ENCODE measurements at places on chromosomes 2 and 18. TPM values are rescaled to one million over a fixed set of nuclear protein-coding genes. Genes with fewer than 3 reads are reported as not detected.

DNA sequence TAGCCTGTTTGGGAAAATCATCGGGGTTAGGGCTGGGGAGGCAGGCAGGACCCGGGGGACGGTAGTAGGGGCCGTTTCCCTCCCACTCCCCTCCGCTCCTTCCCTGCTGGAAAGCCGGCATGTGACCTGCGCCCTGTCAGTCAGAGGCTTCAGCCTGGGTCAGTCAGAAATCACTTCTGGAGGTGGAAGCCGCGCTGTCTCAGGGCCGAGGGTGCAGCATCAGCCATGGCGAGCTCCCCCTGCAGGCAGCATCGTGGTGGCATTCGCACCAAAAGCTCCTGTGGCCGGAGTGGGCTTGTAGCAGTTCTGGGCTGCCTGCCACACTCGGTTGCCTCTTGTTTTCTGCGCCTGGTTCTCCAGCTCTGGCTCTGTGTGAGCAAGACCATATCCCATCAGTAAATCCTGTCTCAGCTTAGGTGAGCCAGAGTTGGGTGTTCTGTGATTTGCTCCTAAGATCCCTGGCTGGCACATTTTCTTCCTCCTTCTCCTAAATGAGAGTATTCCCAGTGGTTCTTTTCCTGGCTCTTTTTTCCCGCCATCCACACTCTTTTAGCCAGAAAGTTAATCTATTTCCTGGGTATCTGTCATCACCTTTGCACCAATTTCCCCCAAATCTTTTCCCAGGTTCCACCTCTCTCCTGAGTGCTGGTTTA lies 123.9 kb upstream of the CD302 start:
- DNase-seq: peak; percentile 81

DNA sequence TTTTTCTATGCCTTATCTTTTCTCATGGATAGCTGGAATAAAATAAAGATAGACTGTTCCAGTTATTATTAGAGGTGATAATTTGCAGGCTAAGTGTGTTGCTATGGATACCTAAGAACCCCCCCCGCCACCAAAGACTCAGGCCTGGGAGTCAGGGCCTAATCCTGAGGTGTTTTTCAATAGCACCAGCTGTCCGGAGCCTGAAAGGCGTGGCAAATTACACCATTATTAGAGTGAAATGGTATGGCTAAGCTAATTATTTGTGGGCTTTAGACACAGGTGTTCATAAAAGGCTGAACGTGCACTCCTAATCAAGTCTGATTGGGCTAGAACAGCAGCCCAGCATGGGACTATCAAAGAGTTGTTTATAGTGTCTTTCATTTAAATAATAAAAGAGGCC lies 293.2 kb upstream of the DCC start:
- DNase-seq: no peak

- DNase-seq: no peak
These were observed 52.6 kb upstream of the ATP5MC3 start for GRCh38 chr2:175234153-175234552.

- DNase-seq: no peak
These were observed 89.3 kb downstream of the PDE11A start for GRCh38 chr2:177983183-177983788.

DNA sequence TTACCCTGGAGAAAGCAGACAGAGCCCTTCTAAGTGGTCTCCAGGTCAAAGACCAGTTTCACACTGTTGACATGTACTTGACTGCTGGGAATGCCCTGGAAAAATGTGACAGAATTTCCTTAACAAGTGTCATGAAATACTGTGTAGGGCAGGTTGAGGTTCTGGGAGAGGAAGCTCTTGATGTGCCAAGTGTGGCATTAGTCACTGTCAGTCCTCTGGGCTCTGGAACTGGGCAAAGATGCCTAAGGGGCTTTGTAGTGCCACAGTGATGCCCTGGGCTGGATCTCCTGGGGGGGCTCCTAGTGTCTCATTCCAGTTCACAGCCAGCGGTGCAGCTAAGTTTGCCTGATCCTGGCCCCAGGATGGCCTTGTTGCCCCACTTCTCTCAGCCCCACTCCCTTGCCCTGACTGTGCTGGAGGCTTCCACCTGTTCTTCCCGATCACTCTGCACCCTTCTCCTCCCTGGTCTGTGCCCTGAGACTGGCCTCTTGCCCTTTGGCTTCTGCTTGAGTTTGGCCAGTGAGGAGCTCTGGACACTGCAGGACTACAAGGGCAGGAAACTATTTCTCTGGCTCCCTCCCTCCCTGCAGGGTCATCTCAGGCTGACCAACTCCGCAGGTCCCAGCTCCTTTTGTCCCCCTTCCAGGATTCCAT lies 27.0 kb upstream of the FAM124B start:
- DNase-seq: no peak

DNA sequence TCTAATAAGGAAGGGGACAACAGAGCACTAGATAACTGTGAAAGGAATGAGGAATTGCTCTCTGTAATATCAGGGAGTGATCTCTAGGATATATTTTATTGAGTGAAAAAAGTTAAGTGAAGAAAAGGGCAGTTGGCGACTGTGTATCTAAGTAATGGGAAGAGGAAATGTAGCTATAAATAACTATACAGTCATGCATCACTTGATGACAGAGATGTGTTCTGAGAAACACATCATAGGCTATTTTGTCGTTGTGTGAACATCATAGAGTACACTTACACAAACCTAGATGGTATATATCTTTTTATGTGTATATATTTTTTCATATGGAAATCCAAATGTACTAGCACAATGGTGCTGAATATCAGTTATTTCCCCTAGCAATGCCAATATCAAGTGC lies 329.3 kb downstream of the TXNL1 start:
- no peak for DNase-seq

GRCh38 chr2:62455957-62456692 lies 49.9 kb downstream of the TMEM17 start:
- DNase-seq: no peak

- no peak for DNase-seq
These were observed 678.8 kb downstream of the KCNJ3 start for GRCh38 chr2:155377266-155377680.

DNA sequence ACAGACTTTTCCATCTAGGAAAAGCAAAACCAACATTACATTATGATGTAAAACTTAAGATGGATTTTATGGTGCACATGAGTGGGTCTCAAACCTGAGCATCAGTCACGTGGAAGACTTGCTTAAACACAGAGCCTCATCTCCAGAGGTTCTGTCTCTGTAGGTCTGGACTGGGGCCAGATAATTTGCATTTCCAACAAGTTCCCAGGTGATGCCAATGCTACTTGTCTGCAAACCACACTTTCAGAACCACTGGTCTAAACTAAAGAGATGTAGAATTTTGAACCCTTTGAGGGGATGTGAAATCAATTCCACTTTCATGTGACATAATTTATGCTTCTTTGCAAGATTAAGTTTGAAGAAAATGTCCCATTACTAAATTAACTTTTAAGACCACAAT lies 522.8 kb downstream of the MBD2 start:
- DNase-seq: no peak

GRCh38 chr2:14626873-14627272 lies 5.6 kb upstream of the LRATD1 start:
- DNase-seq: no peak

- no peak for DNase-seq
These were observed 138.3 kb downstream of the FMNL2 start for GRCh38 chr2:152473151-152473857.

GRCh38 chr2:36214691-36215090 lies 140.9 kb upstream of the CRIM1 start:
- no peak for DNase-seq

- no peak for DNase-seq
These were observed at the start of gene KCNF1 for GRCh38 chr2:10911291-10912075. KCNF1 (plus strand) TSS chr2:10911934; CDS start chr2:10912427, 493 bp downstream.

- DNase-seq: peak; percentile 62
These were observed 1.4 kb downstream of the RNF138 start for GRCh38 chr18:32093102-32093511.

GRCh38 chr18:56637176-56637575 lies 1.2 kb downstream of the TXNL1 start:
- DNase-seq: no peak

- DNase-seq: no peak
These were observed 61.9 kb downstream of the SPRED2 start for GRCh38 chr2:65370387-65371073.

DNA sequence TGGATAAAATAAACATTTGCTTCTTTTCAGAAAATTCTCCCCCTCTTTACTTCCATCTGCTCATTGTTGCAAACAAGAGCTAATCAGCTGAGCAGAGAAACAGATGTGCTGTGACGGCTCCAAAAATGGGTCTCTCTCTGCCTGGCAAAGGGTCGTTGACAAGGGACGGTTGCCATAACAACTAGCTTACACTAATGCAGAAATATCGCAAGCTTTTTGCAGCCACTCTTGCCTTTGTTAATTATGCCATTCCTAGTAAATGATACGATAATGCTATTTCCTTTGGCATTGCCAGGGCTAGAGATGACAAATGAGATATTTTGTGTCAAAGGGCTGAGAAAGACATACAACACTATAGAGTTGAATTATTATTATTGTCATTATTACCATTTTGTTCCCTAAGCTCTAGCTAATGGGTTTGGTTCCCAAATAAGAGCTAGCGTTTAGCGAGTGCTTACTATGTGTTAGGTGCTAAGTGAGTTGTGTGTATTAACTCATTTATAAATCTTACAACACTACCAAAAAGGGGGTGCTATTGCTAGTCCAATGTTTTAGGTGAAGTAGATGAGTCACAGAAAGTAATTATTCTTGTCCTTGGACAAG lies 46.8 kb downstream of the MYO3B start:
- no peak for DNase-seq

DNA sequence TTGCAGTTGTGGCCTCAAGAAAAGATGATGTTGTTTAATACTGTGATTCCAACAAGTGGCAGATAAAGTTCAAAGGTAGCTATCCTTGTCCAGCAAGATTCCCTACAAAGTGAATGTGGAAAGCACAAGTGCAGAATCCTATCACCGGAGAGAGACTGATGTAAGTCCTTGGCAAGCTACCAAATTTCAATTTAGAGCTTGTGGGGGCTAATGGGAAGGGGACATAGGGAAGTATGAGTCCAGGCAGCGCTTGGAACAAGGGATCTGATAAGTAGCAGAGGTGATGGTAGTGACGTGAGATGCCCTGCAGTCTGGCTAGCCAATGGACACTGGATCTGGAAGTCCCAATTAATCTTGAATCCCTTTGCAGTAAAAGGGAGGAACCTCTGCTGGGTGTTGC lies 165.2 kb upstream of the DTNA start:
- DNase-seq: no peak

DNA sequence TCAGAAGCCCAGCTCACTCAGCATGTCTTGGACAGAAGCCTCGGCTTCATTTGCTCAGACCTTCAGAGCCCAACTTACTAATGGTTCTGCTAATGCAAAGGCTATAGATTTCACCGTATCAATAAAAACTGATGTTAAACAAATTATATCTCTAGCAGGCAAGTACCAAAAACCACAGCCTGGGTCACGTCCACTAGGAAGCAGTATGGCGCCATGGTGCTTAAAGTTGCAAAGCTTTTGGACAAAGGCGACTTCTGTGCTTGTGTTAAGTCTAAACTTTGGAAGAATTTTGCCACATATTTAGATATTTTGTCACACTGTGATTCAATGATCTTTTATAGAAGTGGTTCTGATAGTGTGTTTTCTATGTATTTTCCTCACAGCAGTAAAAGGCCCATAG lies 276.8 kb upstream of the PARD3B start:
- DNase-seq: no peak

GRCh38 chr2:187408926-187409325 lies 39.1 kb downstream of the CALCRL start:
- no peak for DNase-seq

DNA sequence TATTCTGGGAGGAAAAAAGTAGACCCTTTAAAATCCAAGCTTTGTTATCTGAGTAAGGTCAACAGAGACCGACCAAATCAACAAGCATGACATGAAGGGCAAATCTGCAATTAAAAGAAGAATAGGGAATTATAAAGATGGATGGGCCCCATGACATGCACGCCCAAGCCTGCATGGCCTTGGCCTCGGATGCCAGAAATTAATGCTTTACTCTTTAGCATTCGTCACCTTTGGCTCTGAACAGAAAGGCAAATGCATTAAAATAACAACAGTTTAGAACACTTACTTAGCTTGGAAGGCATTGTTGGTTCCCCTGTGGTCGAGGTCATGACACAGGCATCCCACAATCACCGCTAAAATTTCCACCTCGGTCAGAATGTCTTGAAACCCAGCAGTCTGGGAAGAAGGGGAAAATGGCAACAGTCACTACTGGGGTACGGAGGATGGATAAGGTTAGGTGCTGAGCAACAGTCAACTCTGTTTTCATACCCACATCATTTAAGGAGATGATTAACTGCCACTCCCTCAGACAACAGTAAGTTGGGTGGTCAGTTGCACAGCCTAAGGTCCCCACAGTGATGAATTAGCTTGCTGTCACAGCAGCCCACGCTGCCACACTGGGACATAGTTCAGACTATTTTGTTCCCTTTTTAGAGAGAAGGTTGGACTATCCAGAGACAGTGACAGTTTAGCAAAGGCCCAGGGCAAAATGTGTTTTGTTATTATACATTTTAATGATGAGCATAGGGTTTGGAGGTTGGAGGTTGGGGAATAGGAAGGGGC lies 319.1 kb downstream of the AGPS start:
- DNase-seq: no peak

DNA sequence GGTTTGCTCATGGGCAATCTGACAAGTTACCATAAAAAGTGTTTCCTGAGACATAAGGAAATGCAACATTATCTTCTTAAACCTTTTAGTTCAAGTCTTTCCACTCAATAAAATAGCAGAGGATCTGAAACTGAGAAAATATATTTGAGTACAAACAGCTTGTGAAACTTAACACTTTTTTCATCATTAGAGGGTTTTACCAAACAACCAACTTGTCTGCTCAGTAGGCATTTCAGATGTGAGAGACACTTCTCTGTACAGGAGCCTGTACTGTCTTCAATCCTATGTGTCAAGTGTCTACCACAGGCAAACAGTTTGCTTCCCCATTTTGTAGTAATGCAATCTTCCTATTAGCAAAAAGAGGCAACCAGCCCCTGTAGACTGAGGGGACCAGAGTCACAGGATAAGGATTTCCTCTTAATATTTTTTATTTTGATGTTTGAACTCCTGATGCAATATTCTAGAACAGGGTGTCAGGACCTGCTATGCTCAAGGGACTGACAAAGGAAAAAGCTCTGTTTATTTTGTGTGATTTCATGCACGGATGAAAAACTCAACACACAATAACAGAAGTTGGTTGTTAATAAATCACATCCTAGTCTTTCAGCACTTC lies 159.1 kb upstream of the LHCGR start:
- DNase-seq: no peak

MYCN gene
- not detected for total RNA-seq

GPR35 gene
- total RNA-seq: 7.9 TPM

CRACDL gene
- 0.12 TPM for total RNA-seq

AGXT gene
- not detected for total RNA-seq

XDH gene
- not detected for total RNA-seq

WDPCP gene
- 10.1 TPM for total RNA-seq

HOXD1 gene
- not detected for total RNA-seq

CABLES1 gene
- 6.5 TPM for total RNA-seq

RBM43 gene
- total RNA-seq: 2.4 TPM

SPC25 gene
- total RNA-seq: 50.5 TPM

LBX2 gene
- total RNA-seq: 0.36 TPM

MRO gene
- not detected for total RNA-seq
